D721Med (cell line): ENCODE measurements at places on chromosomes 4 and X.

DNA sequence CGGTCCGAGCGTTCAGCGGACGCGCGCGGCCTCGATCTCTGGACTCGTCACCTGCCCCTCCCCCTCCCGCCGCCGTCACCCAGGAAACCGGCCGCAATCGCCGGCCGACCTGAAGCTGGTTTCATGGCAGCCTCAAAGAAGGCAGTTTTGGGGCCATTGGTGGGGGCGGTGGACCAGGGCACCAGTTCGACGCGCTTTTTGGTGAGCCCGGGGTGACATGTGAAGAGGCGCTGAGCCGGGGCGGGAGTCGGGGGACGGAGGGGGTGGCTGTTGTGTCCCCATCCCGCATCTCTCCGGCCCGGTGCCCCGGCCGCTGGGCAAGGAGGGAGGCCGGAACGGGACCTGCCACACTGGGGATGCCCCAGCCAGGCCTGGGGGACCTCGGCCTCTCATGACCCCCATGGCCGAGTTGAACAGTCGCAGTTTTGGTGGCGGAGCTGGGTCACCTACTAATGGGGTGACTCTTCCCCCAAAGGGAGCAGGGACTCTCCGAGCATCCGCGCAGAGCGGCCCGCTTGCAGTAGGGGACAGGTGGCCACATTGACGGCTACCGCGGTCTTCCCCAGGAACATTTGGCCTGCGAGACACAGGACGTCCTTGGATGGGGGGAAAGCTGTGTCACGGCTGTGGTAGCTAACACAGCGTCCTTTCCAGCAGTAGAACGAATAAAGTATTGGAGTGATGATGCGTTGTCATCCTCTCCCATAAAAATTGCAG lies at the start of gene GK:
Gene GK (plus strand): TSS at position 9 of the 717 bp plus-strand sequence. CDS start 115 bp downstream, at position 124.
- no peak for DNase-seq

- no peak for DNase-seq
Observed at GRCh38 chrX:65195621-65196020, 219.4 kb upstream of the ZC4H2 start.

- no peak for DNase-seq
Observed at GRCh38 chrX:17597836-17598439, 139.4 kb upstream of the SCML1 start.

DNA sequence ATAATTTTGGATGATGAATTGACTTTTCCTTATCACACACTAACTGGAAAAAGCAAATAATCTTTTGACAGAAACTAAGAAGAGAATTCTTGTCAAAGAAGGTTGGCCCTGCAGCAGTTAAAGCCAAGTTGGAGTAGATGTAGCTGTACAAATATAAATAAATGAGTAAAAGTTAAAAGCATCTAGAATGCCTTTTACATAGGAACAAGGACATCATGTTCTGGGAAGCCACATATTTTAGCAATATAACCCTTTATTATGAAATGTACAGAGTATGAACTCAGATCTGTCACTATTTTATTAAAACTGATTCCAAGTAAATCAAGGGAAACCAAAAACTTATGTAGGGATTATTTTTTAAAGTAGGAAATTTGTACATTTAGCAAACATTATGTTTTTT lies 269.4 kb upstream of the FAT4 start:
- DNase-seq: no peak

DNA sequence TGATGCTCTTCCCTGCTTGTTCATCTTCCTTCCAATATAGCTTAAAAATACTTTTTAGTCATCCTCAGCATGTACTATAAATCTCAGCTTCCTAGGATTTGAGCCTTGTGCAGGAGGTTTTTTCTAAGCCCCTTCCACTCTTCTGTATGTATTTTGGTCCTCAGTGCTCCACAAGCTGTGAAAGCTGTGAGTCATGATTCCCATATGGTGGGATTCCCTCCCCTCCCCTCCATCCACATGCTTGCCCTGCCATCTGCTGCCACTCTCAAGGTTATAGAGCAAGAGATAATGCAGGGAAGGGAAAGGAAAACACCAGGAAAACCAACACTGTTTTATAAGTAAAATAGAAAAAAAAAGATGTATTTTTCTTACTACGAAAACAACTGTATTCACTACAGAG lies 58.5 kb upstream of the AP1S2 start:
- no peak for DNase-seq

- DNase-seq: no peak
Observed at GRCh38 chr4:123452616-123453015, 56.0 kb downstream of the SPRY1 start.

GRCh38 chr4:30945586-30945985 lies 225.4 kb downstream of the PCDH7 start:
- DNase-seq: no peak

DNA sequence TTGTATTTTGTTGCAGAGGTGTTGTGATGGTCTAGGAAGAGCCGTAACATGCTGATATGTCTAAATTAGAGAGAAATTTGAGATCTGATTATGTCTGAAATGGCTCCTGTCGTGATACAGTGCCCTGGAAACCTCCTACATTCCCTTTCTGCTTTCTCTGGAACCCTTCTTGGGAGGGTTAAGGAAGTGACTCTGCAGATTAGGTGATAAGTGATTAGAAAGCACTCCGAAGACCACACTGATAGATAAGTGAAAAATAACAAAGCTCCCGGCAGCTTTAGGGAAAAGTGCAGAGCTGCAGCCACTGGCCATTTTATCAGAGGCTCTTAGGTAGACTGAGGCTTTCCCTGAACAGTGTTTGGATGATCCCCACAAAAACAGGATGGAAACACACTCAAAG lies 110.6 kb downstream of the MGST2 start:
- DNase-seq: no peak

GRCh38 chrX:12611471-12611870 lies 179.7 kb upstream of the PRPS2 start:
- DNase-seq: no peak

GRCh38 chr4:11471618-11472017 lies 42.9 kb upstream of the HS3ST1 start:
- DNase-seq: no peak

DNA sequence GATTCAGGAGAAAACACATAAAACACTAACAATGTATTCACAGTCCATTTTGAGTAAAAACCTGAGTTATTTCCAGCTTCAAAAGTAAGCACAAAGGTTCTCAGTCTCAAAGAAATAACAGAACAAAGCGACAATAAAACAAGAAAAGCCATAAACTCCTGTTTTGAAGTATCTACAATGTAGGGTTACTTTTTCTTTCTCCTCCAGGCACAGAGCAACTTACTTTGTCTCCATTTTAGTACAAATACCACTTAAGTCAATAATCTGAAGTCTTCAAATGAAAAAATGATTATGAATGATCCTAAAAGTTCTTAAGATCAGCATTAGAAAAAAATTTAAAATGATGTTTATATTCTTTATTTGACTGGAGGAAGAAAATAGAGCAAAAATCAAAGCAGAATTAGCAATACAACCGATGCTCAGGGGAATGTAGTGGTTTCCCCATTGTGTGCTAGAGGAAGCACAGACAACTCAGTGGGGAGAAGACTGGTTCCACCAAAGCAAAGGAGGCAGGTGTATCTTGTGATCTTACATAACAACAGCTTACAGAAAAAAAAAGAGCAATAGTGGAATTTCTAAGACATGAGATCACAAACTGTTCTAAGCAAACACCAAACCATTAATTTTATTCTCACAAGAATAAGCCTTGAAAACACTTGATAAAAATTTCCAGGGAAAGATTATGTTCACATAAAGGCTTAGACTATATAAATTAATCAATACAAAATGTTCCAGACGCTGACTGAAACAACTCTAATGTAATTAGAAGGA lies 35.1 kb downstream of the EPHA5 start:
- DNase-seq: no peak

DNA sequence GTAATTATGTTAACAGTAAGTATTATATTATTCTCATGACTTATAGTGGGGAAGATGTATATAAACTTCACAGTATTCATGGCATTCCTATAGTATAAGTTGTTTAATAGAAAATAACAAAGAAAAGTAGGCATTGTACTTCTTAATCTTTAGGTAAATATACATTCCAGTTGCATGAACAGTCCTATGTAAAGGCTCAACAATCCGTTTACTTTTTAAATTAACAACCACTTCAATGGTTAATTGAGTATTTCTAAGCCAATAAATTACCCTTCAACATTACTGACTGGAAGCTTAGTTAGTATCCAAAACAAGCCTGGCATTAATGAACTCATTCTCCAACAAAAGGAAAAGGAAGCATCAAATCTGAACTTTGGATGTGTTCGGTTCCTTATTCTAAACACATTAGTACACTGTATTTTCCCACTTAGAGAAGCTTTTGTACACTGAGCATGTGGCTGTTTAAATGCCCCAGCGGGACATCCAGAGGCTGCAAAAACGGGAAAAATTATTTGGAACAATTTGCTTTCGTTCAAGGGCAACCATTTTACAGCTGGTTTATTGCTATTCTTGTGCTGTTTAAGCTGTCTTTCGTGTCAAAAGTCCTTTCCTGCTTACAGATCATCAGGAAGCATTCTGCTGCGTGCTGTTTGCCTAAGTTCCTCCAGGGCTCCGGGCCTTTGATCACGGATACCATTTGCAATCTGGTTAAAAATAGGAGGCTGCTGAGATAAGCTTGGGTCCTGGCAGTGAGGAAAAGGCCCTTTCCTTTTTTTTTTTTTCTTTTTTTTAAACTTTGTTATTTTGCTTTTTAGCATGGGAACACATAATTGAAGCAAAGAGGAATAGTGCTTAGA lies 460.3 kb downstream of the SPRY1 start:
- no peak for DNase-seq

DNA sequence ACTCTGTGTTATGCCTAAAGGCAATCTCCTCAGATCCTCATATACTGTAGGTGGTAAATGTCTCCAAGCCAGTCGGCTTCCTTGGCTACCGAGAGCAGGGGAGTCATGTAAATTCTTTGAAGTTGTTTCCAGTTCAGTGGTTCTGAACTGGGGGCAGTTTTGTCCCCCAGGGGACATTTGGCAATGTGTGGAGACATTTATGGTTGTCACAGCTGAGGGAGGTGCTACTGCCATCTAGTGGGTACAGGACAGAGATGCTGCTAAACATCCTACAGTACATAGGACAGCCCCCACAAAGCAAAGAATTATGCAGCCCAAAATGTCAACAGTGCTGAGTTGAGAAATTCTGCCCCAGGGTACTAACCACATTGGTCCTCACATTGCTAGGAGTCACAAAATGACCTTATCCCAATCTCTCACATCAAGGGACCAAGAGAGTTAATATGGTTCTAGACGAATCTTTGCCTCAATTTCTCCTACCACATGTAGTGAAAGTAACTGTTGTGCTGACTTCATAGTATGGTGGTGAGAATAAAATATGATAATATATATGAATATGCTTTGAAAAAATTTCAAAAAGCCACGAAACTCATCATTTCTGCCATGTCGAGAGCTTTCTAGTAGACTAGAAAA lies 104.4 kb upstream of the ARHGAP24 start:
- DNase-seq: no peak
